Daoy (cell line): ENCODE measurements at places on chromosomes 1 and 21. TPM values are rescaled to one million over a fixed set of nuclear protein-coding genes. Genes with fewer than 3 reads are reported as not detected.

- DNase-seq = no peak
Observed at GRCh38 chr1:102897557-102897956, 210.8 kb downstream of the COL11A1 start.

DNA sequence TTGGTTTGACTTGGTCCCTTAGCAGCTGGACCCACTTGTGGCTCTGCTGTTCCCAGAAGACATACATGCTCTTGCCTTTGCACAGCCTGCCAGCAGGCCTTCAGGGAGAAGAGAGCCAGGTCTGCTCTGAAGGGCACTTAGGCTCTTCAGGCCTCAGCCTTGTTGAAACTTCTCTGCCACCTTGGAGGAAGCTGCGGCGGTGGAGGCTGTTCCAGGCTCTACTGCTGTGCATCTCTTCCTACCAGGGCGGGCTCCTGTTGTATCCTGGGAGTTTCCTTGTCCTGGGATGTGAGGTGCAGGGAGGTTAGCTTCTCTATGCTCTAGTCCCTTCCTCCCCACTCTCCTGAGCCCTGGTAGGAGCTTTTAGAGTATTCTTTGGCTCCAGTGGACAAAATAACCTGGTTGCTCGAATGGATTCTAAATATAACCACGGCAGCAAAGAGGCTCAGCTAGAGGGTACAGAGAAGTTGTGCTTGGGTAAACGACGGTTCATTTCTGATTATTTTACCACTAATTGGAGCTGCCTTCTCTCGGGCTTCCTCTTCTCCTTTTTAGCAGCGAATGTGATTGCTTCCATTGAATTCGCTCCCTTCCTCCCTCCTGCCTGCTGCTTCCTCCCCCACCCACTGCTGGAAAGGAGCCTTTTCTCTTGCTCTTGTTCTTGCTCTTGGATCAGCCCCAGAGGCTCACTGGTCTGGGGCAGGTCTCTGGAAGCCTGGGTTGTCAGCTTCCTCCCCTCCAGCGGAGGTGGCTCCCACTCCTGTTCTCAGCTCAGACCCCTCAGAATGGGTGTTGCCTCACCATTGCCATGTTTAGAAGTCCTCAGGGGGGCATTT is 126.6 kb upstream of the CACNA1E start:
- DNase-seq = no peak

- DNase-seq = no peak
Observed at GRCh38 chr21:39066829-39067780, 116.1 kb downstream of the PSMG1 start.

DNA sequence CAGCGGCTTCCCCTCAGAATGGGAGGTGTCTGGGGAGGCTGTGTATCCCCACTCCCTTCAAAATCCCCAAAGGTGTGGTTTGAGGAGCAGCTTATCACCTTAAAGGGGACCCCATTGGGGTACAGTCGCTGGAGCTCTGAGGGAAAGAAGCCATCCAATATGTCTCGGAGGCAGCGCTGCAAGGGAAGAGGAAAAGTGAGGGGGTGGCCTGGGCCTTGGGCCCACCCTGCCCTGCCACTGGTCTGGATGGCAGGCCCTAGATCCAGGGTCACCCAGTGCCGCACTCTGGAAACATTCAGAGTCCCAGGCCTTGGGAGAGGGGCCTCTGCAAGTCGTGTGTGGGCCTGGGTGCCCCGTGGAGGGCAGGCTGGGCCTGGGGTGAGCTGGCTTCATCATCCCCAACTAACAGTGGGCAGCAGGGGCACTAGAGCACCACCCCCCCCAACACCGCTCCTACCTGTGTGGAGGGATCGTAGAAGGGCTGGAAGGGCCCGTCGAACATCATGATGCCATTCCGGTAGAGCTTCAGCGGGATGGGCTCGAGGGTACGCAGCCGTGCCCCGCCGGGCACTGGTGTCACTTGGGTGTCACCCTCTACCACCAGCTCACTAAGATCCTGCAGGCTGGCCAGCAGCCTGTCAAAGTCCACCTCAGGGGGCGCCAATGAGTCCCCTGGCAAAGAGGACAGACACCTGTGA is 5.6 kb downstream of the SH3BGRL3 start:
- peak; percentile 52 for DNase-seq

GRCh38 chr21:31098576-31099005 is 60.3 kb upstream of the KRTAP19-8 start:
- peak; percentile 78 for DNase-seq

DNA sequence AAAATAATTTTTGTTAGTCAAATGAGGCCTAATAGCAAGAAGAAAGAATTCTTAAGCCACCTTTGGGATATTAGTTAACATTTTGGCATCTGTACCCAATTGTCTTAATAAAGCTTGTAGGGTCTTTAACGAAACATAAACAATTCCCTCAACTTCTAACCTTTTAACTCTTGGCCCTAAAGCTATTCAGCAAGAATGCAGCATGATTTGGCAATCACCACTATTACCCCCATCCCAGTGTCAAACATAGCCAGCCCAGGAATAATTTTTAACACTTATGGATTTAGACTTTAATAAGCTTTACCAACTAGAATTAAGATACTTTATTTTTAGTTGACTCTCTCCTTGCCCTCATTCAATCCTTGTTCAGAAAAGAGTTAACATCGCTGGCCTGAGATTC is 2.5 kb upstream of the SLC16A4 start:
- DNase-seq = no peak

DNA sequence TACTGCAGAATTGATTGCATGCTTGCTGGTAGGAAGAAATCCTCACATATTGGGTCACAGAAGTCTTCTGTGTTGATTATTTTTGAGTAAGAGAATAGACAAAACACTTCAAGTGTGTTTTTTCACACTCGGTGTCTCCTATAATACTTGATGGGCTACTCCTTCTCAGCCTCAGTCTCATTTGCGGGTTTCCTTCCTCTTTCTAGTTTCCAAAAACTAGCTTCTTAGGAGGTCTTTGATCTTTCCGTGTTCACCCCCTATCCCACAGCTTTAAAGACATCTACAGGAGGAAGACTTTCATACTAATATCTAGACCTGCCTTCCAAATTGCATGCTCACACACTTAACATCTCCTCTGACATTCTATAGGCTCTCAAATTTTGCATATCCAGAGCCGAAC is 40.7 kb upstream of the NTPCR start:
- no peak for DNase-seq

DNA sequence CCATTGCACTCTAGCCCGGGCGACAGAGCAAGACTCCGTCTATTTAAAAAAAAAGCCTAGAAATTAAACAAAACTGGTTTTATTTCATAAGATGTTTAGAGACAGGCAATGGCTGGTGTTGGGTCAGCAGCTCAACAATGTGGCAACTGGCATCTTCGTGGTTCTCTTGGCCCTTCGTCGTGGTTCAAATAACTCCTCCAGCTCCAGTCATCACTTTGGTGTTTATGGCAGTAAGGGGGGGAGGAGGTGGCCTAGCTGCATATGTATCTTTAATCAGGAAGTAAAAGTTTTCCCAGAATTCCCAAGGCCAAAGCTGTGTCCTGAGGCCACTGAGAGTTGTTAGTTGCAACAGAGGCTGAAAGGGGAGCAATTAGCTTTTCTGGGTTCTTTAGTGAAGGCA is 13.0 kb upstream of the LTN1 start:
- DNase-seq = no peak

GRCh38 chr1:31786366-31787060 is 22.4 kb upstream of the ADGRB2 start:
- DNase-seq = no peak

DNA sequence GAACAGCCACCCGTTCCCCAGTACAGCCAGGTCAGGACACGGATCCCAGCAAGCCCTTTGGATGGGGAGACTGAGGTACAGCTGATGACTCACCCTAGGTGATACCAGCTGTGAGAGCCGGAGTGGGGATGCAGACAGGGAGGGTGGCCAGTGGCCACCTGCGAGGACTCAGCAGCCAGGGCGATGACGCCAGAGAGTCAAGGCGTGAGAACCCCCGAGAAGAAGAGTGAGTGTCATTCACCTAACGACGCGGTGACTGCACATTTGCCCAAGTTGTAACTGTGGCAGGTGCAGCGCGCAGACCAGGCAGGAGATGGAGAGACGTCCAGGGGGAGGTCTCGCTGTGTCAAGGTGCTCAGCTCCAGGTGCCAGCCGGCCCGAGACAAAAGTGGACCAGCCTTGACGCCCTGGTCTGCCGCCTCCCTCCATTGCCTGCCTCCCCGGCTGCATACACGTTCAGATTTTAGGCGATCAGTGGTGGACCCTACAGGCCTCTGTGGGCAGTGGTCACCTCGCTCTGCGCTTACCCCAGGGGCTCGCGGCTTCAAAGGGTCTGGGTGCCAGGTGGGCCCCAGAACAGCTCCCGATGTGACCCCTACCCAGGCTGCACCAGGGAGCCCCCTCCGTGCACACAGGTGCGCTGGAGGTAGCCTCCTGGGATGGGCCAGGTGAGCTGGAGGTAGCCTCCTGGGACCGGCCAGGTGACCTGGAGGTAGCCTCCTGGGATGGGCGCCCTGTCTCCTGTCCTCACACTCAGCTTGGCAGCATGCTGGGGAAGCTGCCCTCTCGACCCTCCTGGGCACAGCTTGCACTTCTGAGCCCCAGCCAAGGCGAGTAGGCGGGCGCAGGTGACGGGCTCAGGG is 11.9 kb downstream of the LRRC3 start:
- DNase-seq = no peak

DNA sequence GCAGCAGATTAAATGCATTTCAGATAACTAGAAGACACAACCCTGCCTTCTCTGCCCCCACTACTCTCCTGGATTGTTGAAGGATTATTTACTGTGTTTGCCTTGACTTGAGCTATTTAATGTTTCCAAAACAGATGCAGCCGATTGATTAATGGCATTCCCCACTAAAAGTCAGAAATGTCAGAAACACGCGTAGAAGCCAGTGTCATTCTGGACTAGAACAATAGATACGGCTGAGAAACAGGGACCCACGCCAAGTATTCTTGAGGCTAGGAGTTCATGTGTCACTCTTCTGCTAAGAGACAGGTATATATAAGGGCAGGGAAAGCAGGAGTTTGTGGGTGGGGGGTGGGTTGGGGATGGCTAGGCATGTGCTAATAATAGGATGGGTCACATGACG is 366.7 kb upstream of the PROX1 start:
- DNase-seq = no peak

- DNase-seq = no peak
Observed at GRCh38 chr1:14780271-14780670, 181.8 kb downstream of the KAZN start.

Gene LRRC3
- total RNA-seq = 0.06 and 0.17 TPM in 2 replicates

Gene ARHGEF16
- total RNA-seq = 4.7 and 10.9 TPM in 2 replicates

Gene DTL
- total RNA-seq = 28.7 and 37.0 TPM in 2 replicates
